ENCODE measurements at places on chromosomes 5 and 9.

GRCh38 chr5:160539431-160539830 is 117.8 kb downstream of the PTTG1 start:
- no peak for DNase-seq

DNA sequence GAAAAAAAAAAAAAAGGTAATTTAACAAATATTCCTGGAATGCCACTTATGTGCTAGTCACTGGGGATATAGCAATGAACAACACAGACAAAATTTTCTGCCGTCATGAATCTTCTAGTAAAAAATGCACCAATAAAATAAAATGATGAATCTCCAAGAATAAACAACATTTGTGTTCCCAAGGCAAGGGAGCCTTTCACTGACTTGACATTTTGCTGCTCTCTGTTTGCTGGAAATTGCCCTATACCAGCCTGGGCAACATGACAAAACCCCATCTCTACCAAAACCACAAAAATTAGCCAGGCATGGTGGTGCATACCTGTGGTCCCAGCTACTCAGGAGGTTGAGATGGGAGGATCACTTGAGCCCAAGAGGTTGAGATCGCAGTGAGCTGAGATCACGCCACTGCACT is 64.5 kb upstream of the ERBIN start:
- peak; percentile 66 for DNase-seq

GRCh38 chr9:37449862-37450632 is 15.2 kb downstream of the ZBTB5 start:
- no peak for DNase-seq

- DNase-seq, result no peak
Observed at GRCh38 chr9:134049772-134050588, 17.8 kb downstream of the BRD3 start.

- DNase-seq, result no peak
Observed at GRCh38 chr5:89308606-89309040, 425.6 kb upstream of the MEF2C start.

DNA sequence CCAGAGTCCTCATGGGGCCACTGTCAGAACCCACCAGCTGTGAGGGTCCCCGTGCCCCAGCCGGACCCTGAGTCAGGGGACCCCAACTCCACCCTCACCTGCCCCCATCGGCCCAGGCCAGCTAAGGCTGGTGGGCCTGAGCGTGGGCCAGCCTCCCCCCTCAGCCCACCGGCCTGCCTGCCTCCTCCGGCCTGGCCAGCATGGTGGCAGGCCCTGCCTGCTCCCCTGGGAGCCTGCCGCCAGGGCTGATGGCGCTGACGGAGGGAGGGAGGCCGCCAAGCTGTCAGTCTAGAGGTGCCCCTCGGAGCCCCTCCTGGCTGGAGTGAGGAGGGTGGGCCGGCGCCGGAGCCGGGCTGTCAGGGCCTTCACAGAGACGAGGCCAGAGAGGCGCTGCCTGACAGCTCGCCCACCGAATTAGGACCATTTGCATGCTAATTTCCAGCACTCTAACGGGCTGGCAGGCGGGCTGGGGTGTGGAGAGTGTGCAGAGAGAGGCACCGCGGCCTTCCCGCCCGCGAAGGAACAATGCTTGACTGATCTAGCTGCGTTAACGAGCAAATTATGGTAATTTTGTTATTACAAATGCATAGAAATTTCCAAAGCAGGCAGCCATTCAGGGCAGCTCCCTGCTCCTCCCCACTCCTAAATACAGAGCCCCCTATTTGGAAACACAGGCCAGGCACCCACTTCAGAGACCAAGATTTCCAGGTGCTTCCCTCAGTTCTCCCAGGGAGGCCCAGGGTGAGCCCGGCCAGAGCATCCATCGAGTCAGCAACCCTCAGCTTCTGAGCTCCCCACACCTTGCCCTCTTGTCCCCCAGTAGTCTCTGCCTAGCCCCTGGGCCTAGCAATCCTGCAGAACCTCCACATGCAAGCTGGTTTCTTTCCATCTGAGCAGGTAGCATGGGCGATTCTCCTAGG is 169.3 kb downstream of the PAX5 start:
- DNase-seq, result no peak

DNA sequence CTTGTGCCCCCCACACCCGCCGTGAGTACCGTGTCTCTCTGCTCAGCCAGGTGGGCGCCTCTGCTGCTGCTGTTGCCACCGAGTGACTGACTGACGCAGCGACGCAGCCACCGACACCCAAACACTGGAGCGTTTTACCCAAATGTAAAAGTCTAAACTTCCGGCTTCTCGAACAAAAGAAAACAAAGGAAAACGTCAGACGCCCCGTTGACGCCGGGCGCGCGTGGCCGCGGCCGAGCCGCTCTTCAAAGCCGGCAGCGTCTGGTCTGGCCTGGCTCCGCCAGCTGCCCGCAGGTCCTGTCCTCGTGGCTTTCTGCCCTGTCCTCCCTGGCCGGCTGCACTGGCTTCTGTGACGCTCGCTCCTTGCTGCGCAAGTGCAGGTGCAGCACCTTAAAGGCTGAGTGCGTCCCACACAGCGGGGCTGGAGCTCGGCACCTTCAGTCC is 41.4 kb upstream of the CLPTM1L start:
- DNase-seq, result peak; percentile 42

Measured in HTR-8/SVneo (cell line).